Mucosa of gallbladder (tissue), 1 donor: ENCODE measurements at places on chromosomes 7 and 10. TPM values are rescaled to one million over a fixed set of nuclear protein-coding genes. Genes with fewer than 3 reads are reported as not detected.

- DNase-seq = no peak
Observed at GRCh38 chr10:120041807-120042559, 149.5 kb downstream of the SEC23IP start.

DNA sequence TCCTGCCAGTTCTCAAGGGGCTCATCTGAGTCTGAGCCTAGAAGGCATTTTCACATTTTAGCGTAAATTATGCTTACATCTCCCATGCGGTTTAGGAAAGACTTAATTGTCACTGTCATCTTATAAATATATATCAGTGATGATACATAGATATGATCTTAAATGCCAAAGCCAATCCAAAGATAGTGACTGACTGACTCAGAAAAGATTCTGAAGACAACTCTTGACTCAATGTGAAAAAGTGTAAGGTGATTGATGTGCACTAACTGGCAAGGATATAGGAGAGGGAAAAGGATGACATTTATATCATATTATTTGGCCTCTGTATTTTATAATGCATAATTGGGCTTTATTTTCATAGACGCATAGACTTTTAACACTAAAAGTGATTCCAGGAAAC is 84.9 kb upstream of the LRRN3 start:
- no peak for DNase-seq

DNA sequence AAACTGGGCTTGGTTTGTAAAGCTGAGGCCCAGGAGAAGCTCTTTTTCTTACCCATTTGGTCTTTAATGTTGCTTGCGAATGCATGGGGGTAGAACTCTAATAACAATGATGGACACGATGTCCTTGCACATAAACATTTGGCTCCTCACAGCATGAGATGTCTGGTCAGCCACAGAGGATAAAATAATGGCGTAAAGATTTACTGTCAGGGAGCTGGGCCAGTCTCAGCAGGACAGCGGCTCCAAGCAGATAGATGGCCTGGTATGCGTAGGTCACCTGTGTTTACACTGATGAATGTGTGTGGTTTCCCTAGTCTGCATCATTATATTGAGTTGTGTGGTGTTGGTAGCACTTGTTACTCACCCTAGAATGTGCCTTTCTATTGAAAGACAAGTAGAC is 537.4 kb downstream of the CNTNAP2 start:
- DNase-seq = no peak

- no peak for DNase-seq
Observed at GRCh38 chr10:58209669-58210068, 58.0 kb downstream of the IPMK start.

DNA sequence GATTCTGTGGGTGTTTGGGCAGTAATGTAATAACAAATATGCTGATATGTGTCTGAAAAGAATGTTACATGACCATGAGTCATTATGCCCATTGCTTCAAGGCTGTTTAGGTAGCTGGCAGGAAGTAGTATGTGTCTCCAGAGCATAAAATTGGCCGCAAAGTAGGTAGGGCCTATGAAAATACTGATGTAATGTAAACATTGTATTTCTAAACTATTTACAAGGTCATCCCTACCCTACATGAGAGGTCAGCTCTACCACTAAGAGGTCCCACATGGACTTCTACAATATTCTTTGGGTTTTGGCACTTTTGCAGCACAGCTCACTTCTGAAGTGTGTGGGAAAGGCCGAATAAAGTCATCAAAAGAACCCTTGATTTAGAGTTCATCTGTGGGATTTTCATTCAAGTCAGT is 301.9 kb downstream of the AHR start:
- no peak for DNase-seq

DNA sequence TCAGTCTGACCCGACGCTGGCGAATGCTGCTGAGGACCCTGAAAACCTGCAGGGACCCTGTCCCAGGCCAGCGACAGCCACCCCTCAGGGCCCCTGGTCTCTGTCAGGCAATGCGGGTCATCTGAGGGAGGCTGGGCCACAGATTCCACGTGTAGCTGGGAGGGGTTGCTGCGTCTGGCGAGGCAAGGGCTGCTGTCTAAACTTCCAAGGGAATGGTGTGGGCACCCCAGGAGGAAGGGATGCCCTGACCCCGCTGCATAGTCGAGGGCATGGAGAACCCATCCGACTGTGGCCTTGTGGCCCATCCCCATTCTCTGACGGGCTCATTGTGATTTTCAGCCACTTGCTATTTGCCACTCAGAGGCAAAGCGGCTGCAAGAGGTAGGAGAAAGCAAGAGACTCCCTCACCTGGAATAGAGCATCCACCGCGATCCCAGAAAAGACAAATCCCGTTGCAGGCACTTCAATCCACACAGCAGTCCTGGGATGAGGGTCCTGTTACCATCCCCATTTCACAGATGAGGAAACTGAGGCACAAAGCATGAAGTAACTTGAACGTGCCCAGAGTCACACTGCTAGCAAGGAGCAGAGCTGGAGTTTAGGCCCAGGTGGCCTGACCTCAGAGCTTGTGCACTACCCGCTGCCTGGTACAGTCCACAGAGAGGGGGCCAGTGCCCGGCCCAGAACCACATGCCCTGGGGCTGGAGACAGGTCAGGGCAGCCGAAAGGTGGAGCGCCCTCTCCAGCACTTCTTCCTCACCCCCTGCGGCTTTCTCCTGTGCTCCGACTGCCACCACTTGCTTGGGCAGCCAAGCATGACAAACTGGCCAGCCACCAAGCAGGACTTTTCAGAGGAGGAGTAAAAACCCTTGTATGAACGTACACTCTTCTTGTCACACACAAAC is 163.8 kb upstream of the KLF14 start:
- DNase-seq = no peak

DNA sequence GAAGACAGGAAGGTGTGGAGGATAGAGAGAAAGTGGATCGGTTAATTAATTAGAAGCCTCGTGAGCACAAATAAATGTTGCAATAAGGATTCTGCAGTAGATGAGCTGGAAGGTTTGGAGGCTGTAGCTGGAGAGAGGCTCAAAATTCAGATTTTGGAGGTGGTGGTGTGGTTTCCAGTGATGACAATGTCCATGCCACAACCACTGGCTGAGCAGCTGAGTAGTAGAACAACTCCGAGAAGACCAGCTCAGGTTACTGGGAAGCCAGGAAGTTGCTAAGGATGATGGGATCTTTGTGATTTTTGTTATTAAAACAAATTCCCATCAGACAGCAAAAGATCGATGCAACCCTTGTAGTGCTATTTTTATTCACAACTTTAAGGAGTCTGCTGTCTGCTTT is 7.7 kb downstream of the SLC26A4 start:
- DNase-seq = no peak

GRCh38 chr7:17031906-17032551 is 150.2 kb upstream of the AGR3 start:
- DNase-seq = no peak

GRCh38 chr7:129828989-129829736 is 123.6 kb downstream of the UBE2H start:
- DNase-seq = no peak

DNA sequence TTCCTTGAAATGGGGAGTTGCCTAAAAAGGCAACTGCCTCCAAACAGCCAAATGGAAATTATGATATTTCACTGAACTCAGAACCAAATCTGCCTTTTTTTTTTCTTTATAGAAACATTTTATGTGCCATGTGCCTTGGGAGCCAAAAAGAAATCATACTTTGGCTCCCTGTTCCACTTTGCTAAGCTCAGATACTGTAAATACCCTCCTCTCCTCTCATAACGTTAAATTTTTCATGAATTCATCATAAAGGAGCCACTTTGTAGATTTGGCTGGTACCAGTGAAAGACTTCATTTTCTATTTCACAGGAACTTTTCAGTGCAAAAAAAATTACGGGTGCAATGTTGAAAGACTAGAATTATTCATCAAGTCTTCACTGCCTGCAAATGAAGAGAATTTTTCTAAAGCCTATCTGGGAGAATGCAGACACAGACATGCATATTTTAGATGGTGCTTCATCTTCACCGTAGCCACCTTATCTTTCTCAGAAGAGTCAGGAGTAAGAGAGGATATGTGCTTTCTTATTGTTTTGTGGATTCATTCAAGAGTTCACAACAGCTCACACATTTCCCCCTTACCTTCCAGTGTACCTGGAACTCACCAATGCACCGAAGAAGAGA is 742.3 kb upstream of the GALNT17 start:
- no peak for DNase-seq

DNA sequence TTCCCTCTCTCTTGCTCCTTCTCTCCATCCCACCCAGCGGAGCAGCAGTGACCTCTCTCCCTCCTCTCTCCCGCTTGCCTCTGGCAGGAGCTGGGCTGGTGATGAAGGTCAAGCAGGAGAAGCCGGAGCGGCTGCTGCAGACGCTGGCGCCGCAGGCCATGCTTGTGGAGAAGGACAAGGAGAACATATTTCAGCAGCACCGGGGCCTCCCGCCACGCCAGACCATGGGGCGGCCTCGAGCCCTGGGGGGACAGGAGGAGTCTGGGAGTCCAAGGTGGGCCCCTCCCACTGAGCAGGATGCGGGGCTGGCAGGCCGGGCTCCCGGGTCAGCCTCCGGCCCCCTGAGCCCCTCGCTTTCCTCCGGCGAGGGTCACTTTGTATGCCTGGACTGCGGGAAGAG is 17.3 kb downstream of the ZNF775 start:
- DNase-seq = no peak

DNA sequence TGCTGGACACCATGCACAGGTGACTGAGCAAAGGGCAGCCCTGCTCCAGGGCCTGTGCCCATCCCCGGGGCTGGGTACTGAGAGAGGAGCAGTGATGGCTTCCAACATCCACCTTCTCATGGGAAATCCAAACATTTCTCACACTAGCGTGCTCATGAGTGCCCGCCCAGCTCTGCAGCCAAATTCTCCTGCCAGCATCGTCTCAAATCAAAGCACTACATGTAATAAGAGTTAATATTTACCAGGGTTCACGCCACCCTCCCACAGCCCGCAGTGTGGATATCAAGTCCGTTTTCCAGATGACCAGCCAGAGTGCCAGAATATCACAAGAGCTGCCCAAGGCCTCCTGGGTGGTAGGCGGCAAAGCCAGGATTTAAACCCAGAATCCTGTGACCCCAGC is 12.1 kb downstream of the IL15RA start:
- DNase-seq = peak; percentile 68

DNA sequence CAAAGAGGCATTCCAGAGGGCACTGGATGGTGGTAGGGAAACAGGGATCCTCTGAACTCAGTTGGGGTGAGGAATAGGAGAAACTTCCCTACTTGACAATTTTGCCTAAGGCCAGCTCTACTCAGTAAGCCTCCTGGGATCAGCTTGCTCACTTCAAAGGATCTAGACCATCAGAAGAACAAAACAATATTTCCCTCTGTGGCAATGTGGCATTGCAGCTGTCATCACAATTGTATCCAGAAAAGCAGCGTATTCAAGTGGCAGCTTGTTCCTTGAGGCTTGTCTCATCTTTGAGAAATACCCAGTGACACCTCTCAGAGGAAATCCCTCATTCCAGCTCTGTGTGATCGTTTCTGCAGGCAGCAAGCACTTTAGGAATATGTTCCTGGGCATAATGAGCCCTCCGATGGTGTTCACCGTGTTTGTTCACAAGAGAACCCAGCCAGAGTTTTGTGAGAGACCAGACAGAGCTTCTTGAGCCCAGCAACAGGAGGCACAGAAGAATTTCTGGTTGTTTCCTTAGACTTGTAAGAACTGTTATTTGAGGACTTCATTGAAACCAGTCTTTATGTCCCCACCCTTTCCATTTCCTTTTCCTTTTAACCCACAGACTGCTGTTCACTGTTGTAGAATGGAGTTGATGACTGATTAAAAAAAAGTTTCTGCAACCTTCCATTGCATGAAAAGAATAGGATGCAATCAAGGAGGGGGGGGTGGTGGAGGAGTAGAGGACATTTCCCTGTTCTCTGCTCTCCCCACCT is 747.3 kb downstream of the LRMDA start:
- DNase-seq = no peak

- DNase-seq = no peak
Observed at GRCh38 chr10:129761981-129762956, 201.8 kb downstream of the EBF3 start.

- DNase-seq = no peak
Observed at GRCh38 chr10:21524526-21525366, 736 bp downstream of the SKIDA1 start.

DNA sequence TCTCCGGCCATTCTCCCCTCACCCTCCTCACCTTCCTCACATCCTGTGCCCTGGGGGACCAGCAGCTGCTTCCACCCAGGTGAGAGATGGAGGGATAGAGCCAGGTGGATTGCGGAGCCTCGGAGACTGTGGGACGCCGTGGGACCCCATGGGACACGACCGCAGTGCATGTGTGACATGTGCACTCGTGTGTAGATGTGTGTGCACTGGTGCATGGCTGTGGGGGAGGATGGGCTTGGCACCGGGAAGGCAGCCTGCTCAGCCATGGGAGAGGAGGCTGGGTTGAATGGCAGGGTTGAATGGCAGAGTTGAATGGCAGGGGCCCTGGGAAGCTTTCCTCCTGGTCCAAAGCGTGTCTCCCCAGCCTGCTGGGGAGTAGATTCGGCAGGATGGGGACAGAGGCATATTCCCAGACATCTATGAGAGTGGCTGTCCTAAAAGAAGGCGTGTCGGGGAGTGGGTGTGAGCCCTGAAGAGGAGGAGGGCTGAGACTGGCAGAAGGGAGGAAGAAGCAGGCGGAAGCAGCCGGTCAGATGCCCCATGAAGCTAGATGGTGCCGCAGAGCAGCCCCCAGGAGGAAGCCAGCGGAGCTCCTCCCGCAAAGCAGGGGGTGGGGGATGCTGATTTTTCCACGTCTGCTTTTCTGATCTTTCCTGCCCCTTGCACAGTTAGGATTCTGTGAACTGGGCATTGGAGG is 815 bp downstream of the GIMAP8 start:
- DNase-seq = peak; percentile 54

GRCh38 chr10:31136930-31137885 is 105.5 kb upstream of the ZNF438 start:
- no peak for DNase-seq

GRCh38 chr7:45350896-45351295 is 193.3 kb downstream of the RAMP3 start:
- no peak for DNase-seq

DNA sequence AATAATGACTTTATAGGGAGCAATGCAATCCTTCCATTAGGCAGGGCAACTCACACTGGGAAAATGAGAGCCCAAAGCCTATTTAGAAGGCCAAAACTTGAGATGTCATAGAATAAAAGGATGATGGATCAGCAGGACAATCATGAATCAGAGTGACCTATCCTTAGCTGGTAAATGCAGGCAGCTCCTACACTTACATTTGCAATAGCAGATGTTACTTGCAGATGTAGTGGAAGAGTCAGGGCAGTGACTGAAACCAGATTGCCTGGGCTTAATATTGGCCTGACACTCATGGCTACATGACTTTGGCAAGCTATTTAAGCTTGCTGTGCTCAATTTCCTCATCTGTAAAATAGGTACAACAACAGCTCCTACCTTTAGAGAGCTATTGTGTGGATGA is 98.7 kb downstream of the PRTFDC1 start:
- no peak for DNase-seq

Gene GPR15LG
- 0.32 TPM for total RNA-seq

Gene SLC39A12
- not detected for total RNA-seq

Gene BLNK
- 43.9 TPM for total RNA-seq

Gene AS3MT
- 5.4 TPM for total RNA-seq

Gene PSD
- total RNA-seq = 106 TPM

Gene SEMA4G
- total RNA-seq = 55.1 TPM

Gene DGKI
- total RNA-seq = 3.1 TPM

Gene GHRHR
- total RNA-seq = 12.3 TPM
